WTC11 (cell line): ENCODE measurements at places on chromosomes 2 and 18. TPM values are rescaled to one million over a fixed set of nuclear protein-coding genes. Genes with fewer than 3 reads are reported as not detected.

DNA sequence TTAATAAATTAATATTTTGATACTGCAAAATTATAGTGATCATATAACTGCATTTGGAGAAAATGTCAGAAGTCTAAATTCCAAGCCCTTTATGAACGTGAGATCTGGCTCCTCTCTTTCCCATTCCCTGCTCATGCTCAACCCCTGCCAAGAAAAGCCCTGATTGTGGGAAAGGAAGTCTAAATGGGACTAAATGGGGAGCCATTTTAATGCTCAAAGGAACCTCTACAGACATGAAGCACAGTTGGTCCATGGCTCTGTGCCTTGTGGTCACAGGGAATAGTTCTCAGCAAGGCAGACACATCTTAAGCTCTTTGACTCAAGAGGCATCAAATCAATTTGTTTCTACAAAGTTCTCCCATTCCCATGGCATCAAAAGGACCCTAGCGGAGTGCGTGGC, 29.3 kb upstream of the INSIG2 start:
- DNase-seq = no peak
- H3K27ac ChIP-seq = no peak overlapping the region
- H3K27me3 ChIP-seq = no peaks in the 10 kb centered on the region; the same call in 1 of the 2 replicates
- H3K4me3 ChIP-seq = no peak overlapping the region

DNA sequence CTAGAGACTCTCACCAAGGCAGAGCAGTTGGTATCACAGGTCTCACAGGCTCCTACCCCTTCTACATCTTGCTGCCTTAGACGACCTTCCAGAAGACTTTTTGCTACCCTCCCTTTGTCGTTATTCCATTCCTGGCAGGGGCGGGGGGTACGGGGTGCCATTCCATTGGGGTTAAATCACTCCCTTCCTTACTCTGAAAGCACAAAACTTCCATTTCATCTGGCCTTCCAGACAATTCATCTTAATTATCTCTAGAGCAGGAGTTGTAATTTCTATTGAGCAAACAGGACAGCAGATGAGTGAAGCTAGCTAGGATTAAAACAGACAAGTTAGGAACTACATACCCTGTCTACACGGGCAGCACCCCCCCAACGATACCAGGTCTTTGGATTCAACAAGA, 276.2 kb upstream of the TANK start:
- DNase-seq = no peak
- no peaks in the 10 kb centered on the region for H3K36me3 ChIP-seq
- H3K4me1 ChIP-seq = no peaks in the 10 kb centered on the region
- H3K4me3 ChIP-seq = no peak overlapping the region
- H3K27me3 ChIP-seq = no peaks in the 10 kb centered on the region

- peaks cover 20% of the 10 kb centered on the region for H3K36me3 ChIP-seq
- H3K27ac ChIP-seq = no peak overlapping the region
- no peaks in the 10 kb centered on the region for H3K27me3 ChIP-seq
- no peak overlapping the region for H3K4me3 ChIP-seq
- DNase-seq = no peak
These were observed 8.4 kb upstream of the AGBL5 start for GRCh38 chr2:27042985-27043634.

BIN1 gene
- 38.9 to 42.5 TPM (median 41.6 TPM) in 3 replicates for total RNA-seq

CDH19 gene
- 0.07 to 0.14 TPM in 2 of 3 replicates, not detected in the other for total RNA-seq

GRCh38 chr2:152335016-152335725, at the start of gene FMNL2:
Gene FMNL2, plus strand, starts transcription at chr2:152335174.
- peaks cover 39% of the 10 kb centered on the region for H3K4me1 ChIP-seq
- DNase-seq = peak; percentile 92
- peak within 1 kb of the TSS; percentile 71; the same call in 1 of the 2 replicates for H3K27ac ChIP-seq
- H3K4me3 ChIP-seq = peak within 1 kb of the TSS; percentile 95
- H3K27me3 ChIP-seq = peaks cover 6% of the 10 kb centered on the region
- H3K36me3 ChIP-seq = no peaks in the 10 kb centered on the region

- H3K4me3 ChIP-seq = no peak overlapping the region
- no peaks in the 10 kb centered on the region for H3K36me3 ChIP-seq
- H3K4me1 ChIP-seq = peaks cover 18% of the 10 kb centered on the region
- no peak for DNase-seq
These were observed 5.4 kb upstream of the GRHL1 start for GRCh38 chr2:9946076-9946475.

FAM110C gene
- total RNA-seq = 6.1 to 7.7 TPM (median 7.3 TPM) in 3 replicates

TM4SF20 gene
- not detected in 3 replicates for total RNA-seq

GRCh38 chr18:2354292-2354691, 217.0 kb downstream of the METTL4 start:
- no peaks in the 10 kb centered on the region for H3K36me3 ChIP-seq
- H3K27ac ChIP-seq = no peak overlapping the region
- DNase-seq = no peak
- no peak overlapping the region for H3K4me3 ChIP-seq
- H3K4me1 ChIP-seq = no peaks in the 10 kb centered on the region

- no peaks in the 10 kb centered on the region for H3K27me3 ChIP-seq
- no peak for DNase-seq
- H3K36me3 ChIP-seq = no peaks in the 10 kb centered on the region
- no peak overlapping the region for H3K4me3 ChIP-seq
These were observed 280.1 kb upstream of the KLHL14 start for GRCh38 chr18:33052886-33053285.

DNA sequence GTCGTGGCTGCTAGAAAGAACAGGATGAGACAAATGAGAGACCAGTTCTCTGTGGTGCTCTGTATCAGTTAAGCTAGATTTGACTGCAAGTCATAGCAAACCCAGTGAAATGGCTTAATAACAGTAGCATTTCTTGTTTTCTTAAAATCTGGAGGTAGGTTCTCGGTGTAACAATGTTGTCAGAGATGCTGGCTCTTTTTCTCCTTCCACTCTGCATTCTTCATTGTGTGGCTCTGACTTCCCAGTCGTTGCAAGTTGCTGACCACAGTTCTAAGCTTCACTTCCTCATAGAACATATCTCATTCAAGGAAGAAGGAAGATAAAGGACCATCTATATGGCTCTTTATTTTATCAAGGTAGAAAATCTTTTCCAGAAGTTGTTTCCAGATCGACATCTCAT, 7.9 kb upstream of the CKAP2L start:
- H3K27ac ChIP-seq = no peak overlapping the region
- no peaks in the 10 kb centered on the region; the same call in 1 of the 2 replicates for H3K27me3 ChIP-seq
- DNase-seq = no peak
- no peaks in the 10 kb centered on the region for H3K36me3 ChIP-seq

- H3K4me1 ChIP-seq = peaks cover 92% of the 10 kb centered on the region
- H3K27me3 ChIP-seq = no peaks in the 10 kb centered on the region
- H3K27ac ChIP-seq = peak overlapping the region; percentile 21; the same call in 1 of the 2 replicates
- no peak overlapping the region for H3K4me3 ChIP-seq
- no peak for DNase-seq
These were observed 41.2 kb downstream of the AGFG1 start for GRCh38 chr2:227513113-227513512.

GRCh38 chr2:238085899-238086298, 14.2 kb upstream of the ESPNL start:
- H3K4me1 ChIP-seq = no peaks in the 10 kb centered on the region
- DNase-seq = no peak
- no peaks in the 10 kb centered on the region for H3K27me3 ChIP-seq
- H3K36me3 ChIP-seq = peaks cover 62% of the 10 kb centered on the region
- no peak overlapping the region for H3K4me3 ChIP-seq

TMEM198 gene
- 7.1 to 8.1 TPM (median 7.3 TPM) in 3 replicates for total RNA-seq

- no peaks in the 10 kb centered on the region for H3K36me3 ChIP-seq
- peaks cover 11% of the 10 kb centered on the region for H3K4me1 ChIP-seq
- no peak overlapping the region for H3K27ac ChIP-seq
- no peak for DNase-seq
These were observed 23.1 kb upstream of the COLEC12 start for GRCh38 chr18:523561-523960.

- H3K36me3 ChIP-seq = no peaks in the 10 kb centered on the region
- no peak for DNase-seq
These were observed 85.3 kb downstream of the LDLRAD4 start for GRCh38 chr18:13303756-13304364.

NRBP1 gene
- 108 to 110 TPM (median 108 TPM) in 3 replicates for total RNA-seq

DNA sequence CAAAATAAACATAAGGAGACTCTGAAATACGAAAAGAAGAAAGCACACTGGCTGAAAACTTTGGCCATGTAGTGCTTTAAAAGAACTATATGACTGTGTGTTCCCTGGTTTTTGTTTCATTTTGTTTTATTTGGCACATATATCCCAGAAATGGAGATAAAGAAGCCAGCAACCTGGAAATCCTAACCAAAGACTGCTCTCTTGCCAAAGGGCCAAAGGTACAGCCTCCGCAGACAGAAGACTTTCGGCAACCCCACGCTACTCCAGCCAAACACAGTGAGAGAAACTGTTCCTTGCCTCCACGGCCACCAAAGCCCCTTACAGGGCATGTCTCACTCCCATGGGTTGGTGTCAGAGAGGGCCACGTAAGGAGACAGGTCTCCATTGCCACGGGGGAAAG, 381.2 kb upstream of the NETO1 start:
- peaks cover 29% of the 10 kb centered on the region for H3K4me1 ChIP-seq
- H3K36me3 ChIP-seq = peaks cover 8% of the 10 kb centered on the region
- H3K27ac ChIP-seq = no peak overlapping the region
- H3K27me3 ChIP-seq = no peaks in the 10 kb centered on the region
- no peak overlapping the region for H3K4me3 ChIP-seq
- no peak for DNase-seq

GRCh38 chr2:238083919-238084318, 16.2 kb upstream of the ESPNL start:
- DNase-seq = no peak
- H3K36me3 ChIP-seq = peaks cover 78% of the 10 kb centered on the region
- no peak overlapping the region for H3K27ac ChIP-seq
- H3K27me3 ChIP-seq = no peaks in the 10 kb centered on the region
- H3K4me3 ChIP-seq = no peak overlapping the region

GRCh38 chr2:238122287-238123217, 15.9 kb upstream of the KLHL30 start:
- no peak overlapping the region for H3K27ac ChIP-seq
- H3K36me3 ChIP-seq = no peaks in the 10 kb centered on the region
- DNase-seq = no peak
- no peaks in the 10 kb centered on the region for H3K4me1 ChIP-seq
- no peak overlapping the region for H3K4me3 ChIP-seq
- no peaks in the 10 kb centered on the region for H3K27me3 ChIP-seq

RESP18 gene
- total RNA-seq = not detected in 3 replicates

DNA sequence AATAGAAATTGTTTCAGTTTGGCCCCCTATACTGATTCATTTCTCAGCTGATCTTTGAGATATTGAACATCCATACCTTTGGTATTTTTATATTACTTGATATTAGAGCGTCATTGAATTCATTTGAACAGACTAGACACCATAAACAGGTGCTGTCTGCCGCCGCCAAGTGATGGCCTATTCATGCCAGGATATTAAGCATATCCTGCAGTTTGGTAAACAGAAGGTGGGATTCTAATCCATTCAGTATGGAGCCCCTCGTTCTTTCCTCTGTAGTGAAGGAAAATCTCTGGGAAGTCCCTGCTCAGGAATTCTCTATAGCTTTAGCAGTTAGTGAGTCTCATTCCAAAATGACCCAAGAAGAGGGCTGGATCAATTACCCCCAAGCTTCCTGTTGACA, 23.0 kb upstream of the CD28 start:
- DNase-seq = no peak
- H3K27me3 ChIP-seq = peaks cover 6% of the 10 kb centered on the region; the same call in 1 of the 2 replicates
- H3K36me3 ChIP-seq = no peaks in the 10 kb centered on the region
- H3K27ac ChIP-seq = no peak overlapping the region
- no peak overlapping the region for H3K4me3 ChIP-seq

GALNT5 gene
- total RNA-seq = 0.17 to 0.34 TPM (median 0.32 TPM) in 3 replicates

GRCh38 chr2:113390124-113390849, 47.2 kb upstream of the ZNG1B start:
- H3K27ac ChIP-seq = no peak overlapping the region
- H3K36me3 ChIP-seq = peaks cover 12% of the 10 kb centered on the region
- peaks cover 6% of the 10 kb centered on the region; the same call in 1 of the 2 replicates for H3K27me3 ChIP-seq
- H3K4me1 ChIP-seq = 0 out of 2 replicates have a peak, but pooled peaks cover 3% of the 10 kb centered on the region
- H3K4me3 ChIP-seq = no peak overlapping the region
- peak; percentile 46 for DNase-seq

GRCh38 chr2:138596403-138596802, 94.8 kb downstream of the SPOPL start:
- H3K27ac ChIP-seq = peak overlapping the region; percentile 95
- peaks cover 13% of the 10 kb centered on the region for H3K4me1 ChIP-seq
- H3K36me3 ChIP-seq = no peaks in the 10 kb centered on the region
- no peak for DNase-seq

- no peak for DNase-seq
- no peak overlapping the region for H3K27ac ChIP-seq
- no peak overlapping the region for H3K4me3 ChIP-seq
- H3K4me1 ChIP-seq = no peaks in the 10 kb centered on the region
- no peaks in the 10 kb centered on the region for H3K36me3 ChIP-seq
- H3K27me3 ChIP-seq = no peaks in the 10 kb centered on the region
These were observed 65.7 kb upstream of the BCL2L11 start for GRCh38 chr2:111054791-111055691.

- H3K27me3 ChIP-seq = peaks cover 4% of the 10 kb centered on the region
- peaks cover 23% of the 10 kb centered on the region for H3K36me3 ChIP-seq
- no peak for DNase-seq
- peaks cover 22% of the 10 kb centered on the region for H3K4me1 ChIP-seq
- H3K27ac ChIP-seq = no peak overlapping the region; the same call in 1 of the 2 replicates
These were observed 149.1 kb upstream of the DPP10 start for GRCh38 chr2:114293355-114293754.

- no peaks in the 10 kb centered on the region; the same call in 1 of the 2 replicates for H3K27me3 ChIP-seq
- no peak overlapping the region for H3K27ac ChIP-seq
- peaks cover 4% of the 10 kb centered on the region; the same call in 1 of the 2 replicates for H3K4me1 ChIP-seq
- DNase-seq = no peak
- H3K4me3 ChIP-seq = no peak overlapping the region
These were observed 74.7 kb upstream of the PTPRM start for GRCh38 chr18:7492385-7492784.

DNA sequence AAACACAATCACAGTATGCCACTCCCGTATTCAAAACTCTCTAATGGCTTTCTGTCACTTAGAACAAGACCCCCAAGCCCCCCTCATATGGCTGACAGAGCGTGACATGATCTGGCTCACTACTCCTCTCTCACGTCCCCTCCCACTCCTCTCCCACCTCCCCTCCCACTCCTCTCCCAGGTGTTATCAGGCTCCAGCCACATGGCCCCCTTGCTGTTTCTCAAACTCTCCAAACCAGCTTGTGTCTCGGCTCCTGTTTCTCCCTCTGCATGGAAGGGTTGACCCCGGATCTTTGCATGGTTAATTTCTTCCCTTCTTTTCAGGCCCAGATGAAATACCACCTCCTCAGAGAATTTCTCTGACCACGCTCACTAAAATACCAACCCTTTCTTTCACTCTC, 180.8 kb downstream of the SLC8A1 start:
- peaks cover 17% of the 10 kb centered on the region for H3K4me1 ChIP-seq
- 0 out of 2 replicates have a peak overlapping the region, but pooled peaks have one; percentile 0 for H3K27ac ChIP-seq
- DNase-seq = no peak
- H3K4me3 ChIP-seq = no peak overlapping the region
- H3K27me3 ChIP-seq = no peaks in the 10 kb centered on the region

GRCh38 chr18:46424898-46425297, 232.1 kb downstream of the LOXHD1 start:
- H3K36me3 ChIP-seq = no peaks in the 10 kb centered on the region
- no peaks in the 10 kb centered on the region for H3K27me3 ChIP-seq
- DNase-seq = peak; percentile 58
- no peak overlapping the region for H3K27ac ChIP-seq
- no peak overlapping the region for H3K4me3 ChIP-seq
- peaks cover 24% of the 10 kb centered on the region for H3K4me1 ChIP-seq
